Renal cortex interstitium (tissue), 15 donors: ENCODE measurements at places on chromosomes 5 and 9. TPM values are rescaled to one million over a fixed set of nuclear protein-coding genes. Genes with fewer than 3 reads are reported as not detected.

DNA sequence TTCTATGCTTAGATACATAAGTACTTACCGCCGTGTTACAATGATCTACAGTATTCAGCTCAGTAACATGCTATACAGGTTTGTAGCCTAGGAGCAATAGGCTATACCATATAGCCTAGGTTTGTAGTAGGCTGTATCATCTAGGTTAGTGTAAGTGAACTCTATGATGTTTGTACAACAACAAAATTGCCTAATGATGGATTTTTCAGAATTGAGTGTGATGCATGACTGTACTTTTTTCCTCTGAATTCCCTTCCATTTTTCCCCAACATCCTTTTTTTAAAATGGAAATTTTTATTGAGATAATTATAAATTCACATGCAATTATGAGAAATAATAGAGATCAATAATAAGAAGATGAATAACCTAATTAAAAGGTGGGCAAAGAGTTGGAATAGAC lies 67.9 kb upstream of the TNFSF8 start:
- no peak for DNase-seq

DNA sequence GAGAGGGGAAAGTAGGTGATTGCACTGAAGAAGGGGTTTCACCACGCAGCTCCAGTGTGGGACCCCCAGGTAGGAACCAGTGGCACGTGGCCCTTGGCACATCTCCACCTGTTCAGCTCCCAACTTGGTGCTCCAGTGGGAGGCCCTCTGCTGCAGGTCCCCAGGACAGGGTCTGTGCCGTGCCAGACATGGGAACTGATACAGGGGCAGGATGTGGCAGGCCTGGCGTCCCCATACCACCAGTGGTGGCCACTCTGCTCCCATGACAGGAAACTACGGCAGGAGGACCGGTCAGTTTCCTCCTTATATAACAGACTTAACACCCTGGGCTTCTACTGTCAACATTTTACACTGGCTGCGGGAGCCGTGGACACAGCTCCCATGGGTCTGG lies 67.3 kb downstream of the PSMB7 start:
- no peak for DNase-seq

DNA sequence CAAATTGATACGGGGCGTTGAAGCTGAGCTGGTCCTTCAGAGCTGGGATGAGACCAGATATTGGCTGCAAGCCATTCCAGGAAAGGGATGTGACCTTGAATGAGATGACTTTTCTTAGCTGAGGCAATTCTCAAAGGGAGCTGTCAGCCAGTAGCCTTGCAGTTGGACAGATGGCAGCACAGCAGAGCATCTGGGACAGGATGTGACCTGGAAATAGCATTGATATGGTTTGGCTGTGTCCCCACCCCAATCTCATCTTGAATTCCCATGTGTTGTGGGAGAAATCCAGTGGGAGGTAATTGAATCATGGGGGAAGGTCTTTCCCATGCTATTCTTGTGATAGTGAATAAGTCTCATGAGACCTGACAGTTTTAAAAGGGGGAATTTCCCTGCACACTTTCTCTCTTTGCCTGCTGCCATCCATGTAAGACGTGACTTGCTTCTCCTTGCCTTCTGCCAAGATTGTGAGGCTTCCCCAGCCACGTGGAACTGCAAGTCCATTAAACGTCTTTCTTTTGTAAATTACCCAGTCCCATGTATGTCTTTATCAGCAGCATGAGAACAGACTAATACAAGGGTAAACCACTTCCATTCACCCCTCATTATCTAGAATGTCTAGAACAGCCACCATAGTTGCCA lies 19.8 kb upstream of the MTX3 start:
- DNase-seq: no peak

DNA sequence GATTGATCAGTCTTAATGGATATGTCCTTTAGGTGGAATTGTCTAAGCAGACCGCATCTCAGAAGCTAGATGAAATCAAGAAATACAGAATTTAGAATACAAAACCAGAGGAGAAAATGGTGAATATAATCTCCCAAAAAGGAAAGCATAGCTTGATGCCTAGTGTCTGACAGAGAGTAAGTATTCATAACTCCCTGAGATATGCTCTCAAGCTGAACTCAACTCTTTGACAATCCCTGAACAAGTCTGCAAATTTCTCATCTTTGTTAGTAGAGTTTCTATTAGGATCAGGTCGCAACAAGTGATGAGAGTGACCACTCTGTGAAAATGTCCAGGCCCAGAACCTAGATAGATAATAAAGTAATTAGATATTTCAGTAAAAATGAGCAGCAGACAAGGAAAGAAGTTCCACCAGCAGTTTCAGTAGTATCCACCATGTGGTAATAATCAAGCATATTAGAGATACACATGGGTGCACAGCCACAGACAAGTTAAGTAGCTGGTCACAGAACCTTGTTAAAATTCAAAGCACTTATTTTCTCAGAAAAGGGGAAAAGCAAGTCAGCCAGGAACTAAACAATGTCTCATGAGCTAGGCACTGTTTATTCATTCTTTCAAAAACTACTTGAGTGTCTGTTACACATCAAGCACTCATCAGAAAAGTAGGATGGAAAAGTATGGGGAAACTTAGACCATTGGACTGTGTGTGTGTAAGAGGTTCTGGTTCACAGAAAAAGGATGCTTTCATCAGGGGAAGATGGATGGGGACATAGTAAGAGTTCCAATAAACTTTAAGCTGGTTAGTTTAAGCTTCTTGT lies 481.5 kb upstream of the TUSC1 start:
- DNase-seq: no peak

GRCh38 chr5:35741126-35741716 lies 115.5 kb upstream of the IL7R start:
- DNase-seq: no peak

DNA sequence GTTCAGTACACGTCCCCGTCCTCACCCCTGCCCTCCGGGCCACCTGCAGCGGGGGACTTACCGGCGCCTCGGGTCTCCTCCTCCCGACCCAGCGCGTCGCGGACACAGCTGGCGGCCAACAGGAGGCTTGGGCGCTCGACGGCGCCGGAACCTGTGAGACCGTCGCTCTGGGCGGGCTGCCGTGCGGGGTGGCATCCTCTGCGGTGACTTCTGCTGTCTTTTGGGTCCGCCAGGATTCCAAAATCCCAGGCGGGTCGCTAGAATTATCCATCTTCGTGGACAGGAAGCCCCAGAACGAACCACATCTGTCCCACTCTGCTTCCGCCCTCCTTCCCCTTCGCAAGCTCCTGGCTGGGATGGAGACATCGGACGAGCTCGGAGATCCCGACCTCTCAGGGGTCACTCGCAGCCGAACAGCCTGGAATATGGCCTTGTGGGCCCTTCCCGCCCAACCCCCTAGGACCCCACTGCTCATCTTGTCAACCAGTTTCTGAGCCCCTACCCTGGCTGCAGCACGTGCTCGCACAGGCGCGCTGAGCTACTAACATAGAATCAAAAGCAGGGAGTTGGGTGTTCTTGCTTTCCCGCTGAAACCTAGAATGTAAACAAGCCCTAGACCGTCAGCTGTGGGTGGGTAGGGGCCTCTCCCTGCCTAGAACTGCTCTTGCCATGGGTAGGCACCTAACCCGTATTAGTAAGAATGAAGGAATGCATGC lies 947 bp upstream of the MARCHF3 start:
- peak; percentile 38 for DNase-seq

GRCh38 chr5:118700510-118700909 lies 287.8 kb downstream of the DTWD2 start:
- no peak for DNase-seq

PHYHD1 gene
- 56.2 TPM for polyA plus RNA-seq

KLHL3 gene
- polyA plus RNA-seq: 17.6 TPM

GRCh38 chr9:128643519-128644300 lies 12.9 kb downstream of the DYNC2I2 start:
- DNase-seq: no peak

CDKN2B gene
- 0.31 TPM for polyA plus RNA-seq

PCDHGA5 gene
- polyA plus RNA-seq: 2.6 TPM

DNA sequence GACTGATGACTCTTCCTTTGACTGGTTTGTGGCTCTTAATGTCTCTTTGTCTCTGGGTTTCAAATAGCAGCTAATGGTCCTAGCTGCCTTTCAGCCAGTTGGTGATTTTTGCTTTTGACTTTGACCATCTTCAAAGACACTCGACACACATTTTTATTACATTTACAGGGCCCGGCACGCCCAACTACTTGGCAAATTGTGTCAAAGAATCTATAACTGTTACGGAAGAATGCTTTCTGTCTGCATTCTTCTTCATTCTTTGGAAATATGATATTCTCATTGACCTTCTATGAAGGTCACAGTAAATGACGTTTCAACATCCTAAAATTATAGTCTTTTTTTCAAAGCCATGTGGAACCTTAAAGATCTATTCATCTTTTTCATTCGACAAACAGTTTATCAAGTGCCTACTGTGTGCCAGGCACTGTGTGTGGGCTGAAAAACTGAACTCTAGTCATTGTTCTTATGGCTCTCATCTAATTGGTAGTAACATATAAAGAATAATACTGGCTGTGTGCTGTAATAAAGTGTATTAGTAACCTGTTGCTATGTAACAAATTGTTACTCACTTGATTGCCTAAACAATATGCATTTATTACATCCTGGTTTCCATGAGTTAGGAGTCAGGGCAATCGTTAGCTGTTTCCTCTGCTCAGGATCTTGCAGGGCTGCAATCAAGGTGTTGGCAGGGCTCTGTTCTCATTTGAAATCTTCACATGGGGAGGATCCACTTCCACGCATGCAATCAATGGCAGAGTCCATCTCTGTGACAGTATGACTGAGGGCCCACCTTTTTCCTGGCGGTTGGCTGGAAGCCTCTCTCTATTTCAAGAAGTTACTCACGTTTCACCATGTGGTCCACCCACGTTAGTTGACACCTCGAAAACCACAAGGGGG lies 7.0 kb upstream of the WHRN start:
- DNase-seq: no peak

IFNA2 gene
- polyA plus RNA-seq: not detected

CCDC180 gene
- 9.9 TPM for polyA plus RNA-seq

DNA sequence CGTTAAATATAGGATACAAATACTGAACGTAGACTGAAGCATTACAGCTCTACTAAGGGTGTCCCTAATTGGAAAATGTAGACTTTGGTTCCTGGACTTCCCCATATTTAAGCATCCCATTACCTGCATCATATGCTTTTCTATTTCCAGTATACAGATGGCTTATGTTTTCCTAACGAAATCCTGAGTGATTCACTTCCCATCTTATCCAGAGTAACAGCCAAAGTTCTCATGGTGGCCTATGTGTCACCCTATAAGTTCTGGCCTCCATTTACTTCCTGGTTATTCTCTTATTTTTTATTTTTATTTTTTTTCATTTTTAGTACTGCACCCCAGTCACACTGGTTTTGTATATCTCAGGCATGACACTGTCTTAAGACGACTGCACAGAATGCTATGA lies 552.3 kb downstream of the PRDM9 start:
- no peak for DNase-seq

DNA sequence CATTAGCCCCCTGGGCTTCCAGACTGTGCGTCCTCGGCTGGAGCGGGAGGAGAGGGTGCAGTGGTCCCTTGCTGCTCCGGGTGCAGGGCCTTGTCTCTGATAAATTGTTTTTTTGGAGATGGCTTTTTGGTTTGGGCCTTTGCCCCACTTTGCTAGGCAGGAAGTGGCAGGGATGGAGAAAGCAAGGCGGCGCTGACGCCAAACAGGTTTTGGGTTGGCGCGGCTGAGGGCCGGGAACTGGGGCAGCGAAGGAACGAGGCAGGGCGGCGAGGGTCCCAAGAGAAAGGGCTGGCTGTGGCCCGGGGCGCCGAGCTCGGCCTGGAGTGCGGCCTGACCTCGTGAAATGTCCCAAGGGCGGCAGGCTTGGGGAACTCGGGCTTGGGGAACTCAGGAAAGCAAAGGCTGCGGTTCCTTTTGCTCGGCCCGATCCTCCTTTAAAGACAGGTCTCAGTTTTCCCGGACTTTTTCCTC lies 4.1 kb downstream of the LHX2 start:
- DNase-seq: no peak

GRCh38 chr5:111461255-111461671 lies 51.1 kb downstream of the STARD4 start:
- peak; percentile 18 for DNase-seq

- DNase-seq: no peak
Observed at GRCh38 chr5:16593013-16593412, 23.8 kb downstream of the RETREG1 start.

HMCN2 gene
- polyA plus RNA-seq: 0.76 TPM

DNA sequence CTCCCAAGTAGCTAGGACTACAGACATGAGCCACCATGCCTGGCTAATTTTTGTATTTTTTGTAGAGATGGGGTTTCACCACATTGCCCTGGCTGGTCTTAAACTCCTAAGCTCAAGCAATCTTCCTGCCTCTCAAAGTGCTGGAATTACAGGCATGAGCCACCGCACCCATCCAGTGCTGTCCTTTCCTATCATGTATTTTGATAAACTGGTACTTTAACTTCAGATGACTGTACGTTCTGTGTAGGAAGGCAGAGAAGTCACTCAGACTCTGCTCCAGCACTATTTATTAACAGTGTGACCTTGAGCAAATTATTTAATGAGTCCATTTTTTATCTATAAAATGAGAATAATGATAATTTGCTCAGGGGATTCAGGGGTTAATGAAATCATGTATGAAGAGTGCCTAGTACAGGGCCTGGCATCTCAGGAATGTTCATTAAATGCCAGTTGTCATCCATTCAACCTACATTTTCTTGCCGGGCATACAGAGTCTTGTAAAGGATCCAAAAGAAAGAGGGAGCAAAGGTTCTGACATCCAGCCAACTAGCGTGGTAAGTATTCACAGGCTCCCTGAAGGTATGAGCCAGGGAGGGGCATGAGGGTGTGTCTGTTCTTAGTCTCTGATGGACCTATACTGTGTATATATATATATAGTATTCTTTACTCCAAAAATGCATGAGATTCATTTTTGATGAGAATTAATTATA lies 201.9 kb downstream of the PBX3 start:
- no peak for DNase-seq

DNA sequence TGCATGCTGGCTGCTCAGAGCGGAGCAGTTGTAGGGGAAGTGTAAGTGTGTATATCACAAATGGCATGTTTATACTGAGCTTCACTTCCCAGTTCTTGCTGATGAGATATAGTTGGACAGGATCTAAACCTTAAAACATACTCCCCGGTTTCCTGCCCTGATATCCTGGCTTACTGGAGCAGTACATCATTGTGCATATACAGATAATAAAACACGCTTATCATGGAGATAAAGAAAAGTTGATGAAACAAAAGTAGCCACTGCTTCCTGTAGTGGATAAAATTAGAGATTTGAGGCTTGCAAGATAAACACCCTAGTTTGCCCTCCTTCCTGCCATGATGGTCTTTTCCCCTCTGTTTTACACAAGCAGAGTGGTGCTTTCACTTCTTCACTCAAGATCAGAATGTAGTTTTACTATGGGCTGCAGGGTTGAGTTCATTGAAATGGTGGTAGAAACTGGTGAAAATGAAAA lies 15.0 kb downstream of the NPR3 start:
- DNase-seq: no peak

- DNase-seq: peak; percentile 46
Observed at GRCh38 chr5:163504079-163504931, 1.1 kb upstream of the MAT2B start.

DNA sequence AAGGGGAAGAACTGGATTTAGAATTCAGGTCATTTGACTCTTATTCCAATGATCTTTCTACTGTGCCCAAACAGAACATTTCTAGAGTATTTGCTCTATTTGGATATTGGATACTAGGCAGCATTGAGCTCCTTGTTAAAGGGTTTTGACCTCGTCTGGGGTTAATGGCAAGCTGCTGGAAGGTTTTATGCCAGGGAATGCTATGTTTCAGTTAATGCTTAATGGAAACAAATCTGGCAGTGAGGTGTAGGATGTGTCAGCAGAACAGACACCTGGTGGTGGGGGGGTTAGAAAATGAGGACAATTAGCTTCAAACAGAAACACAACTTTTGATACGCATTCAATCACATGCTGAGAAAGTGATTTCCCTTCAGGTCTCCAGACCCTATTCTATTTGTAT lies 51.5 kb downstream of the AGXT2 start:
- no peak for DNase-seq
